CD4-positive, alpha-beta T cell treated with Interleukin-4 for 1 hour (primary cell): ENCODE measurements at places on chromosomes 5 and 9.

DNA sequence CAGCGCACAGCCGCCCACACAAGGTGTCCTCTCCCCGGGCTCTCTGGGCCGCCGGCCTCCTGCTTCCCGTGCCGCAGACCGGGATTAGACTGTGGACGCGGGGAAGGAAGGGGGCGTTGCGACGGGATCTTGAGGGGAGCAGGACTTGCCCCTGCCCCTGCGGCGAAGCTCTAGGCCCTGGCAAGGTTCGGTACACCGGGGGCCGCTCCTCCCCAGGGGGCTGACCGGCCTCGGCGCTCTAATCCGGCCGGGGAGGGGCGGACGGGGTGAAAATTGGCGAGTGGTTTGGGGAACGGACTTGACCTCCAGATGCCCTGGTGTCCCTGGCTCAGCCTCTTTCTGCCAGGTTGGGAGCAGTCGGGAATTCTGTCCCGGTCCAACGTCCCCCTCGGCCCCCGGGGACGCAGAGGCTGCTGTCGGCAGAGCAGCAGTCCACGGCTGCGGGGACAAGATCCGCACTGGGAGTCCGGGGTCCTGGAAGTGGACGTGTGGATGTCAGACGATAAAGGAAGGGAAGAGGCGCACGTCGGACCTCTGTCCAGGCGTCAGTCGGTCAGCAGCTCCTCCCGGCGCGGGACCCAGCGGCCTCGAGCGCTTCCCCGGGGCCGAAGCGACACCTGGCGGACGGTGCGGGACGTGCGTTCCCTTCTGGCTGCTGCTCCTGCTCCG lies 1.9 kb upstream of the CNTFR start:
- DNase-seq: peak; percentile 72

DNA sequence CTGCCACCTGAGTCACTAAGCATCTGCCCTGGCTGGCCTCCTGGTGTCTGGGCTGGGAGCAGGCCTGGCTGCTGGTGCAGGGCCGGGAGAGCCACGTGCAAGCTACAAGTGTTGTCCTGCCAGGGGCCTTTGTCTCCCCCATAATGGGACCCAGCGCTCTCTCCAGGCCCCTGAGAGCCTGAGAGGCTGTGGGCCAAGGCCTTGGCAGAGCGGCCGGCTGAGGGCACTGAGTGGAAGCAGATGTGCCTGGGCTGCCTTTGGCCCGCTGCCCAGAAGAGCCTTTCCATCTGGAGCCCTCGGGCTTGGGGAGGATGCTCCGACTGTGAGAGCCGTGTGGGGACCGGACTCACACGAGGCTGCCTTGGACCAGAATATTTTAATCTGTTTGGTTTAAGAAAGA lies 185.5 kb downstream of the RGS3 start:
- no peak for DNase-seq

- no peak for DNase-seq
Observed at GRCh38 chr9:1034271-1034670, 15.9 kb upstream of the DMRT2 start.

- DNase-seq: no peak
Observed at GRCh38 chr5:58060996-58061395, 398.9 kb downstream of the PLK2 start.
